ENCODE measurements at places on chromosomes 3 and 15.
A peak's percentile ranks its signal among the peaks of the same experiment; 100 is the strongest.

DNA sequence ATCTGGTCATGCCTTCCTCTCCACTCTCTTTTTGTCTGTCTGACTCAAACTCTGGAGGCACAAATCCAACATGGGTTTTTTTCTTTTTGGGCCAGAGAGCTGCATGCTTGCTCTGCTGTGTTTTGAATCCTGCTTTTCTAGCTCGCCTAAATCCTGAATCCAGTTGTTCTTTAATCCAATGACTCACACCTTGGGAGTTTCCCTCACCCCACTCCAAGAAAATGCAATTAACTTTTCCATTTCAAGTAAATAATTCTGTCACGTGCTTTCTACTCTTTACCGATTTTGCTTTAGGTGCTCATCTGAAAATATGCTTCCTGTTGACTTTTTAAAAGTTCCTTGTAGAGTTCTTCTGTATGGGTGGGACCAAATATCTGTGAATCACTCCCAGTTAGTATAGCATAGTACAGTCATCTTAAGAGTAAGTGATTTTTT, 47.6 kb downstream of the SLMAP start:
- DNase-seq = no peak

DNA sequence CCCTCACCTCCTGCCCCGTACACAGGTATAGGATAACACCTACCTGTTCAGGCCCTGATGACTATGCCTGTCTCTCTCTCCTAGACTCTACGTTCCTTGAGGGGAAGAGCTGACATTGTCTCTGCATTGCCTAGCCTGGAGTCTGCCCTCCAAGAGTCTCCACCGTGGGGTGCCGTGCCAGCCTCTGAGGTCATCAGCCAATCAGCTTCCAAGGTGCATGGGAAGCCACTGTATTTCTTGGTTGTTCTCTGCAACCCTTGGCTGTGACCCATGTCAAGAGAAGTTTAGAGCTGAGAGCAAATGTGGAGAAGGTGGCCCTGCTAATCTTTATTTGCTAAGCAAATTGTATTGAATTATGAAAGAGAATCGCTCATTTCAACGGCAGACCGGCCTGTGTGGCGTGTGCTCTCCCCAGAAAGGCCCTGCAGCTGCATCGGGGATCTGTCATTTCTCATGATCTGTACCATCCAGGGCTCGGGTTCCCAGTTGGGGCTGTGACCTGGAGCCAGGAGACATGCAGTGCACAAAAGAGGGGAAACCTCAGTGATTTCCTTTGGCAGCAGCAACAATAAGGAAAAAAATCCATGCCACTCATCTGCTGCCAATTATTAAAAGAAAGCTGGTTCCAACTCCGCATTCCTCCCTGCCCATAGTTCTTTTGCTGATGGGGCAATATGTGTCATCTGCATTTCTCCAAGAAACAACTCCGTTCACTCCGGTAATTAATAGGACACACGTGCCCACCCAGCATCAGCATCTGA, 182.2 kb downstream of the MEGF11 start:
- DNase-seq = peak; percentile 14

GRCh38 chr3:17605032-17605431, 137.4 kb downstream of the TBC1D5 start:
- no peak for DNase-seq

DNA sequence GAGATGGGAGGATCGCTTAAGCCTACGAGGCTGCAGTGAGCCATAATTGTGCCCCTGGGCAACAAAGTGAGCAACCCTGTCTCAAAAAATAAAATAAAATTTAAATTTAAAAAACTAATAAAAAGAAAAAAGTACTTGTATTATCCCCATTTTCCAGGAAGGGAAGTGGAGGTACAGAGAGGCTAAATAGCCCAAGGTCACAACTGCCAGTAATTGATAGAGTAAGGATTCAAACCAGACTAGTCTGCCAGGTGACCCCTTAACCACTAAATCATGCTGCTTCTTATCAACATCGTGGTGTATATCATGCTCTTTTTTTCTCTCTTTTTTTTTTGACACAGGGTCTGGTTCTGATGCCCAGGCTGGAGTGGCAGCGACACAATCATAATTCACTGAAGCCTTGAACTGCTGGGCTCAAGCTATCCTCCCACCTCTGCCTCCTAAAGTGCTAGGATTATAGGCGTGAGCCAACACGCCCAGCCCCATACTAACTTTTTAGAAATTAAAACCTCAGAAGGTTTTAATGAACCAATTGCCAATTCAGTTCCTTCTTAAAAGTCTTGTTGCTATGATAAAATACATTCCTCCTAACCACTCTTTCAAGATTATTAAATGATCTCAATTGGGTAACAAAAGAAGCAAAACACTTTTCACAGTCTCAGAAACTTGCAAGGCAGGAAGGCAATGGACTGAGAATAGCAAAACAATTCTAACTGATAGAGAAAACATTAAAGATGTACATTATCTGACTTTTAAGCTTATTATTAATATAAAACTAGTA, 30.5 kb downstream of the HERC1 start:
- no peak for DNase-seq

DNA sequence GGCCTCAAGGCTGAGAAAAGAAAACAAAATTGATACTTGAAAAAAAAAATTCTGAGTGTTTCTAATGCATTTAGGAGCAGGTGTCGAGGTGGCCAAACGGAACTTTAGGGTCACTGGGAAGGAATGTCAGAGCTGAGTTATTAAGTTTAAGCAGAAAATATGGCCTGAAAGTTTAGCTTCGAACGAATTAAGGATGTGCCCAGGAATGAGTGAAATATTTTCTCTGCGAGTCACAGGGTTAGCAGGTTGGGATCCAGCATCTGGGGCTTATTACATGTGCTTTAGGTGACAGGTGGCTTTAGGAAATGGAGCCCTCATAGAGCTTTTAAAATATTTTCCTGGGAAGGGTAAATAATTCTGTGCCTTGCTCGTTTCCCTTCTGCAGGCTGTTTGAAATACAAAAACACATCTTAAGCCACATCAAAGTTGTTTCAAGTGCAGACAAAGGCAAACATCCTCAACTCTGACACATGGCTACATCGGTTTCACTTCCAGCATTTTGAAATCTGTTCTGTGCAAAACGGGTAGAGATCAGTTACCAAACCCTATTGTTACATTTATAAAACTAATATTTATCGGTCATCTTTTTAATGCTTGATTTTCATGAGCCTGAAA, 143.1 kb upstream of the ARRDC4 start:
- DNase-seq = no peak

- DNase-seq = no peak
Observed at GRCh38 chr3:187456250-187456649, 88.1 kb downstream of the RTP4 start.

- DNase-seq = no peak
Observed at GRCh38 chr3:159982442-159982974, 6.1 kb upstream of the IL12A start.

- no peak for DNase-seq
Observed at GRCh38 chr3:414063-414462, 217.5 kb downstream of the CHL1 start.

- no peak for DNase-seq
Observed at GRCh38 chr3:20776286-20776685, 590.3 kb upstream of the SGO1 start.

- DNase-seq = no peak
Observed at GRCh38 chr3:78822726-78823125, 945.1 kb downstream of the ROBO1 start.

GRCh38 chr3:37996785-37997301, 6.3 kb downstream of the VILL start:
- DNase-seq = no peak

DNA sequence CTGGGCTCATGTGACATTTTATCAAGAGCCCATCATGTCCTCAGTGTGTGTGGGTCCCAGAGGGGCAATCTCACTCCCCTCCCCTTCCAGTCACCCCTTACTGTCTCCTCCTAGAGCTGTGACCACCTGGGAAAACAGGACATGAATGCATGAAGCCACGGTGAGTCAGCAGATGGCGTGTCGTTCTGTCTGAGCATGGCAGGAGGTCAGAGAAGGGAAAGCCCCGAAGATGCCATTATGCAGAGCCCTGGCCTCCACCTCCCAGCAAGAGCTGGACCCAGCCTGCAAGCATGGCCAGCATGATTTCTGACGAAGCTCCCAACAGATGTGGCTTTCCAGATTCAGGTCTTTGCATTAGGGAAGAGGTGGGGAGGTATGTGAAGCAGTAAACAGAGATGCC, 118.5 kb downstream of the TLE3 start:
- no peak for DNase-seq

- DNase-seq = no peak
Observed at GRCh38 chr3:177429771-177430170, 232.5 kb upstream of the TBL1XR1 start.

GRCh38 chr15:34850121-34850520, 54.8 kb upstream of the ACTC1 start:
- DNase-seq = no peak

GRCh38 chr3:58462829-58463180, 29.1 kb upstream of the KCTD6 start:
- no peak for DNase-seq

DNA sequence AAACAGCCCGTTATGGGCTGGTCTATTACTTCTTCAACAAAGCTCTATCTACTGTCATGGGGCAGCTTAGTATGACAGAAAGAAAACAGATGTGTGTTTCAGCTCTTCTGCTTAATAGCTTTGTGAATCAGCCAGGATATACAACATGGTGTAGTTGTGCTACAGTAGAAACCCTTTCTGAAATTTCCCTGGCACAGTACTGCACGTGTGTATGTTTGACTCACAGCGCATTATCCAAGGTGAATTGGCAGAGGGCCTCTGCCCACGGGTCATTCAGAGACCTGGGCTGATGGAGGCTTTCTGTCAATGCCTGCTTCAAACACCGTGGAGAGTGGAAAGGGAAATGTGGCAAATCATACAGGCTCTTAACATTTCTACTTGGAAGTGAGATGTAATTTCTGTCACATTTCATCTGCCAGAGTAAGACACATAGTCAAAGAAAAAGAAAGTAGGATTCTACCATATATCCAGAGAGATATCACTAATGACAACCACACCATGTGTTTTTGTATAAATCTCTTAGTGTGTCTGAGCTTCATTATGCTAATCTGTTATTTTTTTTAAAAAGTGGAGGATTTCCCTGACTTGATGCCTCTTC, 505.1 kb downstream of the CNTN4 start:
- no peak for DNase-seq

DNA sequence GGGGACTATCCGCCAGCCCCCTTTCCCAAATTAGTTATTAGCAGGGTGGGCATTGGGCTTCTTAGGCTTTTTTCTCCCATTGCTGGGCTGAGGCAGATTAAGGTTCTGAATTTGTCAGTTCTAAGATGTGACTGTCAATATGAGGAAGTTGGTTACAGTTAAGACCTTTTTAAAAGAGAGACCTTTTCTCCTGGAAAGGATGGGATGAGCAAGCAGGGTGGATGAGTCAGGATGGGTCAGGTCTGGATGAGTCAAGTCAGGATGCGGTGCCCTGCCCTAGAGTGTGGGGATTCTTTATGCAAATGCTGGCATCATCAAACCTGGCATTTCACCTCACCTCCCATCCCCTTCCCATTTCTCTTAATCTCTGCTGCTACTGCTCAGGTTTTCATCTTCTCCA, 1.9 kb downstream of the AEN start:
- DNase-seq = no peak

GRCh38 chr15:73150831-73151230, 98.6 kb downstream of the NEO1 start:
- DNase-seq = no peak

- DNase-seq = no peak
Observed at GRCh38 chr3:179967622-179968021, 69.1 kb downstream of the PEX5L start.

DNA sequence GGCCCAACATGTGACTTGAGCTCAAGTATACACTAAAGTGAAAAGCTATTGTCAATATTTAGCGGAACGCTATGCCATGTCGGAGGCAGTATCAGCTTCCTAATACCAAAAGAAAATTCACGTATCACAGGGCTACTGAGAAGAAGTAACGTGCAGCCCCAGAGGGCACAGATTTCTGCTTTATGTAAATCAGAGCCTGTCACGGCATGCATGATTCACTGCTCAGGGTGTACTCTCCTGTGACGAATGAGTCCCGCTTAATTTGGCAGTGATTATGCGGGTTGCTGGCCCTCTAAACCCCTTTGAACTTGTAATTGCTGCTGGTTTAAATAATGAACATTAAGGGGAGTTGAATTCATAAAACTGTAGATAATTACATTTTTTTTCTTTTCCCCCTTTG, 85.3 kb downstream of the MEIS2 start:
- no peak for DNase-seq

GRCh38 chr3:184361532-184361931, at the start of the genes CLCN2 and POLR2H:
Gene CLCN2, minus strand, starts transcription at chr3:184361605. Its CDS starts 126 bp downstream, at chr3:184361479.
Gene POLR2H, plus strand, starts transcription at chr3:184361710. Its CDS starts 1,783 bp downstream, at chr3:184363493.
- peak; percentile 91 for DNase-seq

DNA sequence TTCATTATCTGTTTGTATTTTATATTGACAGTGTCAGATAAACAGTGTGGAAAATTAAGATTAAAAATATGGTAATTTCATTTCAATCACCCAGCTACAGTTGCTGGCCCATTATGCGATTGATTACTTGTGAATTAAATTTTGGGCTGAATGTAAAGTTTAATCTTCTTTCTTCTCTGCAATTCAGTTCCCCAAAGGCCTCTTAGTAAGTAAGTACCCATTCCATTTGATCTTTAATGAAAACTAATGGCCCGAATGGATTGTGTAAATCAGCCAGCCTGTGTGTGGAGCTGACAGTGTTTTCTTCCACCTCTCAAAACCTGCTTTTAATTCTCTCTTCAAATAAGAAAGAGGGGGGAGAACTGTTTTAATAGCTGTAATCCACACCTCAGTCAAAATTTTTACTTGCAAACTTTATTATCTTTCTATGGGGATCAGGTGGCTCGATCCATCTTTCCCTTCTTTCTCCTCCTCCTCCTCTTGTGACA, 307.1 kb downstream of the IL20RB start:
- DNase-seq = no peak

DNA sequence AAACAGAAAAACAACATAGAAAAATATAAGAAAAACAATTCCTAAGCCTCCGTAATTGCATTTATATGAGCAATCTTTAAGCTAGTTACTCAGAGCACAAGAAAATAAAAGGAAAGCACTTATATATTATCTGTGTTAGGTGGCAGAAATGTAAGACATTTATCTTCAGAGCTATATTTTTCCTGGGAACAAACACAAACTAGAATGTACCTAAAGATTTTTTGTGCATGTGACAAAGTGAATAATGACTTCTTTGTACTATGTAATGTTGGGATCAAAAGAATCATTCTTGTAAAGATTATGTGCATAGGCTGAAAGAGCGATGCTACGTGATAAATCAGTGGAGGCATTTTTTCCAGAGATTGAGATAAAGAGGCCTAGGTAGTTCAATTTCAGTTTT, 111.3 kb upstream of the GMNC start:
- no peak for DNase-seq

GRCh38 chr3:53555068-53555588, 60.7 kb downstream of the CACNA1D start:
- DNase-seq = no peak

- no peak for DNase-seq
Observed at GRCh38 chr15:82539691-82540054, 584 bp downstream of the RPS17 start.

DNA sequence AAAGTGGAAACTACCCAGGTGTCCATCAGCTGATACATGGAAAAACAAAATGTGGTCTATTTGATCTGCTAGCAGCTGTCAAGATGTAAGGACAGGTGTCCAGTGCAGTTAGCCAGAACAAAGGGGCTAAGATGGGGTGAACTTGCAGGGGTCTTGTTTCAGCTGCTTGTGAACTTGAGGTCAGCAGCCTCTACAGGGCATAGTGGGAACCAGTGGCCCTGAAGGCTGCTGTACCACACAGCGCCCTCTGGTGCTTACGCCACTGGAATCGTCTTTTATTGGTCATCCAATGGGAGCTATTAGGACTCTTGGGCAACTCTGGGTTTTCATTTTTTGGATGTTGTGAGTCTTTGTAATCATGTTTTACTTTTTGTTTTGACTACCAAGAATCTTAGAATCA, 62.2 kb upstream of the CTSH start:
- no peak for DNase-seq

- no peak for DNase-seq
Observed at GRCh38 chr3:162992741-162993140, 1496.1 kb downstream of the OTOL1 start.
